ENCODE measurements at places on chromosomes 4 and X. TPM values are rescaled to one million over a fixed set of nuclear protein-coding genes. Genes with fewer than 3 reads are reported as not detected.

CHM gene
- 22.9 TPM for total RNA-seq

F11 gene
- not detected for total RNA-seq

HPRT1 gene
- 30.4 TPM for total RNA-seq

PLAC8 gene
- 142 TPM for total RNA-seq

MAPK10 gene
- total RNA-seq, result 0.20 TPM

GUCY1A1 gene
- 0.51 TPM for total RNA-seq

TLR6 gene
- 64.7 TPM for total RNA-seq

GRCh38 chr4:109113521-109113920, 188.9 kb downstream of the COL25A1 start:
- no peak for DNase-seq

DNA sequence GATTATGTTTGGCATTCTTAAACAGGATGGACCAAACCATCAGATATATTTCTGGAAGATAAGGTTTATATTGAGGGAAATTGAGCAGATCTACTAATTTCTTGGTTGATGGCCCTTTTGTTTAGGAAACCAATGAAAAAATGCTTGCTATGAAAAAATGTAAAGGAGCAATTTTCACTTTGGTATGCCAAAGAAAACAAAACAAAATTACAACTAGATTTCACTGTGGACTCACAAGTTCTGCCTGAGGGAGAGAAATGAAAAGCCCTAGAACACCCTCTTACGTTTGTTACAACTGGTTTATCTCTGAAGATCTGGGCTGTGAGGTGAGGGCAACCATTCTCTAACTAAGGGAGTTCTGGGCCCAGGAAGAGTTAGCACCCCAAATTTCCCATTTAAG, 122.5 kb upstream of the IL15 start:
- no peak for DNase-seq

DNA sequence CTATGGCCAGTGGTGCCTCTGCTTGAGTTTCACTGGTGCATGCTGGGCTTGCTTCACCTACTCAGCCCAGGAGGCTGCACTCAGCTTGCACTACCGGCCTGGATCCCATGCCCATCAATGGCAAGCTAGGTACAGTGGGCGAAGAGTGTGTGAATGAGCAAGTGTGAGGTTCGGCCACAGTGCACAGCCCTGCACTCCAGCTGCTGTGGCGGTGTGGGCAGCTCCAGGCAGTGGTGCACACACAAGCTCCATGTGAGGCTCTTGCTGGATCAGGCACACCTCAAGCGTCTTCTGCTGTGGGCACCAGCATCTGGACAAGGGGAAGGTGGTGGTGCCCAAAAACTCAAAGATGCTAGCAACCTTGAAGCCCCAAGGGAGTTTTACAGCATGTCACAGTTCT, 820.9 kb upstream of the LCORL start:
- no peak for DNase-seq

DNA sequence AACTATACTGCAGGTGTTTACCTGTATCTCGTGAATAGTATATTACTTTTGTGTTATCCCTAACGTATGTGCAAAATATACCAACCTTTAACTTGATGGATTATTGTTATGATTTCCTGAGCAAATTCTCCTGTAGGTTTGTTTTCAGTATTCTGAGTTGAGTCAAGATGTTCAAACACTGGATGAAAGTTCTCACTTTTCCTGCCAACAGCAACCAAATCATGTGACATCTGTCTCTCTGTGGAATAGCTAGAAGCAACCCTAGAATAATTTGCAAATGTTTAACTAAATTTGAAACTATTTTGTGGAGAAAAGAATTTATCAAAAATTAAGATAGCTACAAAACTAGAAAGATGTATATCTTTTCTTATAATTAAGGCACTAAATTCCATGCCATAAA, 35.6 kb downstream of the BCLAF3 start:
- DNase-seq, result no peak

GRCh38 chr4:142104041-142104440, 467.7 kb downstream of the IL15 start:
- DNase-seq, result no peak

- no peak for DNase-seq
Measured at GRCh38 chr4:88976775-88977035, 80.3 kb downstream of the FAM13A start.

GRCh38 chr4:5278213-5278612, 226.9 kb downstream of the STK32B start:
- DNase-seq, result no peak

GRCh38 chr4:123898946-123899666, 502.5 kb downstream of the SPRY1 start:
- no peak for DNase-seq
